ENCODE measurements at places on chromosomes 1 and 21.

- DNase-seq = no peak
These were observed 1.3 kb downstream of the PFKL start for GRCh38 chr21:44301141-44301540.

DNA sequence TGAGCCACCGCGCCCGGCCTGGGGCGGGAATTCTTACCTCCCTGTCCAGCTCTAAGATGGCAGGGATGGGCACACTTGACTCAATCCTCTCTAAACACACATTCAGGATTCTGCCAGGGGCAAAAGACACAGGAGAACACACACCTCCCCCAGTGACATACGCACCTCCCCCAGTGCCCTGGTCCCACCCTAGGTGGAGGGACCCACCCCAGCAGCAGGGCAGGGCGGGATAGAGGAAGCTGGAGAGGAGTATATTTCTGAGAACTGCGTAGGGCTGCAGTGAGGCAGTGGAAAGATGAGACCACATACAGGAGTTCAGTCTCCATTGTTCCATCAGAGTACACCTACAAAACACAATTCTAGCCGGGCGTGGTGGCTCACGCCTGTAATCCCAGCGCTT, 92.5 kb downstream of the SDCCAG8 start:
- DNase-seq = no peak

GRCh38 chr1:18486195-18486594, 5.5 kb downstream of the KLHDC7A start:
- DNase-seq = no peak

DNA sequence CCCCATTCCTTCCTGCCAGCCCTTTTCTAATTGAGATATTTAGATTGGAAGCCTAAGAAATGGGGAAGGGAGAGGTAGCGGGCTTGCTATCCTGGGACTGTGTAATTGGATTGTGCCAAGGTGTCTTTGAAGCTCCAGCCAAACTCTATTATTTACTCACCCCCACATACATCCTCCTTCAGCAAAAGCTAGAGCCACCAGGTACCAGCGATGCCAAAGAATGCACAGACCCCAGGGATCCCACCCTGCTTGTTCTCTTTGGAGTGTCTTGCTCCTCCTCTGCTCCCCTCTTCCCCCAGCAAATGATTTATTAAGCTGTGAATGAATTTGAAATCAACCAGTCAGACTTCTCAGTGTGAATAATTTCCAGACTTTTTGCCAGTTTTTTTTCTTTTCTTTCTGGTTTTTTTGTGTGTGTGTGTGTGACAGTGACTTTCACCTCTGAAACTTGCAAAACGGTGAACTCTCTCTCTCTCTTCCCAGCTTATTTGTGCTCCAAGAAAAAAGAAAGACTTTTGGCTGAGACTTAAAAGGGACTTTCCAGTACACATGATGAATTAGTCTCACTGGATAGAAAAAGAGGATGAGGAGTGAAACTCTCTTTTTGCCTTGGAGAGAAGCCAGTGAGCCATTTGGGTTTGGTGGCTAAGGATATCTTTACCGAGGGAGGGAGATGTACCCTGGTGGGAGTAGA, 1.8 kb downstream of the VASH2 start:
- no peak for DNase-seq

- DNase-seq = no peak
These were observed 32.3 kb downstream of the IVNS1ABP start for GRCh38 chr1:185284533-185285276.

- DNase-seq = no peak
These were observed 84.9 kb upstream of the SLC44A3 start for GRCh38 chr1:94734963-94735901.

DNA sequence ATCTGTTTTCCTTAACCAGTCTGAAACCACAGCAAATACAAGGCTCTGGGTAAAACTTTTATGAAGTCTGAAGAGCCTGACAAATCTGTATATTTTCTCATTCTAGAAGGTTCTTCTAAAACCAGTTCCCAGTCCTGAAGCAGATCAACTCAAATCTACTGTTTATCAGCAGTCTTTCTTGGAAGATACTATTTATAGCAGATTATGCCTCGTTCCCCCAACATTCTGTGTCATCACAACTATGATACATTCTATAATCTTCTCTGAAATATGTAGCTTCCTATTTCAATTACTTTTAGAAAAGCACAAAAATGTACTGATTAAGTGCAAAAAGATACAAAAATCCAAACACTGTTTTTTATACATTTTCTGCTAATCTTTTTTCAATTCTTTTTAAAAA, 67.5 kb downstream of the NIBAN1 start:
- no peak for DNase-seq

DNA sequence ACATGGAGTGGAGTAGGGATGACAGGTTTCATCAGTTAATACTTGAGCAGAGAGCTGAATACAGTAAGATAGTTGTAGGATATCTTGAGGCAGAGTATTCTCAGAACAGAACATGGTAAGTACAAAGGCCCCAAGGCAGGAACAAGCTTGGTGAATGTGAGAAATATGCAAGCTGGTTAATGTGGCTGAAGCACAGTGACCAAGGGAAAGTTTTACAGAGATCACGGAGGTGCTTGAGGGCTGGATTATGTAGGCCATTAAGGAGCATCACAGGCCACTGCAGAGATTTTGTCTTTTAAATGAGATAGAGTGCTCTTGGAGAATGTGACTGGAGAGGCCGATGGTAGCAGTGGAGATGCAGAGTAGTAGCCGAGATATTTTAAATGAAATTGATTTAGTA, 54.0 kb upstream of the BOLA1 start:
- no peak for DNase-seq

DNA sequence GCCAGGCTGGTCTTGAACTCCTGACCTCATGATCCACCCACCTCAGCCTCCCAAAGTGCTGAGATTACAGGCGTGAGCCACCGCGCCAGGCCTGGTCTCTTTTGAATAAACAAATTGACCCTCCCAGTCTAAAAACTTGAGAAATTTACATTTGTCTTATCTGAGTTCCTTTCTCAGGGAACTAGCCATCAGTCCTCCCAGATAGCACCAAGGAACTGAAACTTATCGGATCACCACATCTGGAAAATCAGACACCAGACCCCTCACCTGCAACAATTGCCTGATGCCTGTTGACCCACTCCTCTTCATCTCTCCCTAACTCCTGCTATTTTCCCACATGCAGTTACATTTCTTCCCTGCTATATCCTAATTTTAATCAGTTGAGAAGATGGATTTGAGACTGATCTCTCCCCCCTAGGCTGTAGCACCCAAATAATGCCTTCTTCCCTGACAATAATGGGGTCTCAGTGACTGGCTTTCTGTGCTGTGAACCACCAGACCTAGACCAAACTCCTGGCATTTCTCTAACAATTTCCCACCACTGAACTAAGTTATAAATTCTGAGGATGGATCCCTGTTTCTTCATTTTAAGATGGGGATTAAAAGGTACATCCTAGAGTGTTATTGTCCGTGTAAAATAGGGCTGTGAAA, 951 bp upstream of the CBR1 start:
- no peak for DNase-seq

GRCh38 chr1:71882226-71882625, 400.1 kb downstream of the NEGR1 start:
- no peak for DNase-seq

DNA sequence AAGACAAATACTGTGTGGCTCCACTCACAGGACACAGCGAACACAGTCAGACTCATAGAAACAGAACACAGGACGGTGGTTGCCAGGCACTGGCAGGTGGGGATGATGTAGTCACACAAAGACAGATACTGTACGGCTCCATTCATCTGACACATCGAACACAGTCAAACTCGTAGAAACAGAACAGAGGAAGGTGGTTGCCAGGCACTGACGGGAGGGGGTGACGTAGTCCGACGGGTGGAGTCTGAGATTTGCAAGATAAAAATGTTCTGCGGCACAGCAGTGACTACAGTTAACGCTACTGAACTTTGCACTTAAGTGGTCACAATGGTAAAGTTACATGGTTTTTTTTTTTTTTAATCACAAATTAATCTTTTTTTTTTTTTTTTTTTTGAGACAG, 18.7 kb downstream of the C21orf58 start:
- DNase-seq = no peak

DNA sequence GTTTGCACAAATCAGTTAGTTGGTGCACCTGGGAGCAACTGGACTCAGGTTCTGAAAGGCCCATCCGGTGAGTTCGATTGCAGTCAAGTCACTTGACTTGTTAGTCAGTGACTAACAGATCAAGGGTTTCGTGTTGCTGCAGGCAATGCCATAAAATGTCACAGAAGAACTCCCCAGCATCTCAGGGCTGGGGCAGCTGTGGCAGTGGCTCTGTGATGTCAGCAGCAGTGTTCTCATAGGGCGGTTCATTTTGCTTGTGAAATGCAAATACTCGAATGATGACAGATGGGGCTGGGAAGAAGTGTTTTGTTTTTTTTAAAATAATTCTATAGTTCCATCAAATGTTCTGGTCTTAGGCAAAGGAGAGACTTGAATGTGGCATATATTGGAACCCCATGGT, 287.8 kb downstream of the LMX1A start:
- DNase-seq = no peak

DNA sequence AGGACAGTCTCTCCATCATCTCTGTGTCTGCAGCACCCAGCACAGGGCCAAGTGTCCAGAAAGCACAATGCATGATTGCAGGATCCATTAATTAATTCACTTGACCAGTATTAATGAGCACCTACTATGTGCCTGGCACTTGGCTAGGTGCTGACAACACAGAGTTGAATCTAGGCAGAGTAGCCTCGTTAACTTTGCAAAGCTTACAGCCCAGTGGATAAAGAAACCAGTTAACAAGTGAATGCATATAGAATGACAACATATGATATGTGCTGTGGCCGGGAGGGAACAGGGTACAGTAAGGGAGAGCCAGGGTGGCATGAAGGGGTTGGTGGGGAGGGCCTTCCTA, 10.9 kb downstream of the SLC1A7 start:
- no peak for DNase-seq

DNA sequence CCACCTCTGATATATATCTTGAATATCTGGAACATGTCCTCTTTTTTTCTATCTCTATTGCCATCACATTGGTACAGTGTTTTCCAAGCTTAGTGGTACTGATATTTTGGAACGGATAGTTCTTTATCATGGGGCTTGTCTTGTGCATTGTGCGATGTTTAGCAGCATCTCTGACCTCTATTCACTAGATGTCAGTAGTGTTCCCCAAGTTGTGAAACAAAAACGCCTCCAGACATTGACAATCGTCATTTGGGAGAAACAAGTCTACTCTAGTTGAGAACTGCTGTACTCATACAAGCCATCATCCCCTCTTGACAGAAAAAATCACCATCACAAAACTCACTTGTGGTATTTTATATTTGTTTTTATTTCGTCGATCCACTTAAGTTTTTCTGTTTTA, 79.7 kb upstream of the CHODL start:
- no peak for DNase-seq

- no peak for DNase-seq
These were observed 993 bp downstream of the PDZK1 start for GRCh38 chr1:145706086-145706664.

GRCh38 chr1:199272628-199273086, 633.8 kb downstream of the PTPRC start:
- DNase-seq = no peak

DNA sequence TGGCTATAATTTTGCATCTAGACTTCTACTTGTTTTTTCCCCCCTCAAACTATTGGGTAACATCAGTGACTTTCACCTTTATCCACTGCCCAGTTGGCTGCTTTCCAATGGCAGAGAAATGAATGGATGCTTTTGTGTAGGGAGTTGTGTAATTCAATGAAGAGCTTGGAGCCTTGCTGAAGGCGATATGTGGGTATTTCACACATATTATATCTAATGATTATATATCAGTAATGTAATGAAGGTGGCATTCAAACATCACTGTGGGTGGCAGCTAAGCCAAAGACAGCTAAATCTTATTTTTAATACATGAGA, 81.2 kb downstream of the TGFB2 start:
- no peak for DNase-seq

DNA sequence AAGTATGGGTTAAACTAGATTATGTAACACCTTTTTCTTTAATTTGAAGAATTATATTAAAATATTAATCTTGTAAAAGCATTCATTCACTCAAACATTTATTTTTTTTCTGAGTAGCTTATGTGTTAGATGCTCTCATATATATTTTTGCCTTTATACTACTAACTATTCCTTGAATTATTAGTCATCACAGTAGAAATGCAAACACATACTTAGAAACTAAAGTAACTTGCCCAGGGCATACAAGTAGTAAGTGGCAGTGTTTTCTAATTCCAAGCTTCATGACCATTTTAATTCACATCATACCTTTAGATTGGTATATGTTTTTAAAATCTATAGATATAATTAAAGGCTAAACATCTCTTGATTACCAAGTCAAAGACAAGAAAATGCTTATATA, 1271.0 kb downstream of the BRINP3 start:
- no peak for DNase-seq

GRCh38 chr1:97331165-97331564, 589.7 kb downstream of the DPYD start:
- DNase-seq = no peak

DNA sequence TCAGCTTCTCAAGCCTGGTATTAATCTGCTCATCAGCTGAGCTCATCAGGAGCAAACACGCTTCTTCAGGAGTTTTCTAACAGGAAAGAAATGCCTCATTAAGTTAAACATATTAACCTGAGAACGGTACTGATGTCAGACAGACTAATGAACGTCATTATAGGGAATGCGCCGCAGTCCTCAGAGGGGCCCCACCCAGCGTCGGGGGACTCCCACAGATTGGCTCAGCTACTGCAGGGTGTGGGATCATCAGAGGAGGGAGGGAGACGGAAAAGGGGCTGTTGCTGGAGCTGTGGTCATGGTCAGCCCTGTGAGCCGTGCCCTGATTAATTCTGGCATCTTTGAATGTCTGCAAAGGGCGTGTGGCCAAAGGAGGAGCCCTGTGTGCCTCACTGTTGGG, 348.5 kb downstream of the PTPRU start:
- no peak for DNase-seq

GRCh38 chr1:28112388-28113241, 24.2 kb upstream of the EYA3 start:
- DNase-seq = no peak

DNA sequence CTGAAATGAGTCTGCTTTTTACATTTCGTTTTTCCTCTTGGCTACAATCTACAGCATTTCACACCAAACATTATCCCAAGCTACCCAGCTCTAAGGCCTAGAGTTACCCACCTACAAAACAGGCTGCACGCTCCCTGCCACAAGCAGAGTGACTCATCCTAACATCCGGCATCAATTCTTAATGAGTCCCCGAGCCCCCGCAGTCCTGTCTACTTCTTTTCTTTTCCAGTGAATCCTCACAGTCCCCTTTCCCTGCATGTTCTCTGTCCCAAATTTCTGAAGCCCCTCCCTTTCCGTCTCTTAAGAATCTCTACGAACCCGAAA, 650 bp downstream of the PCNX2 start:
- DNase-seq = peak; percentile 12

DNA sequence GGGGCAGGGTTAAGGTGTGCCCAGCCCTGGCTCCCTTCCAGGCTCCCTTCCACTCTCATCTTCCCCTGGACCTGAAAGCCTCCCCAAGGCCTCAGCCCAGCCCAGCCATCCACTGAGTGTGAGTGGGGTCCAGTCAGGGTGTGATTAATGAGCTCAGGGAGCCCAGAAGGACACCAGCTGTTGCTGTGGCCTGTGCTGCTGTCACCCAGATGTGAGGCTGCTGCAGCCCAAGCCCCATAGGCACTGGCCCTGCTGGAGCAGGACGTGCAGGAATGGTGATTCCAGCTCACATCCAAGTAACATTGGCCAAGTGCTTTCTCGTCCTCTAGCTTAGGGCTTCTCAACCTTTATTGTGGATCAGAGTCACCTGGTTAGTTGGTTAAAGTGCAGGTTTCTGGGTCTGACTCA, 77.6 kb downstream of the EPHB2 start:
- DNase-seq = no peak
